Uterine smooth muscle cell (primary cell): ENCODE measurements at places on chromosomes 11 and 22. TPM values are rescaled to one million over a fixed set of nuclear protein-coding genes. Genes with fewer than 3 reads are reported as not detected.

Gene DENND6B
- 1.5 and 2.7 TPM in 2 replicates for total RNA-seq

Gene CHRDL2
- not detected in 2 replicates for total RNA-seq

Gene PATE2
- total RNA-seq: 0.12 and 0.22 TPM in 2 replicates

Gene CSTPP1
- 18.2 and 21.9 TPM in 2 replicates for total RNA-seq

Gene ATP5MG
- 33.1 and 44.1 TPM in 2 replicates for total RNA-seq

Gene GP1BB
- 0.89 and 2.7 TPM in 2 replicates for total RNA-seq

Gene CADM1
- total RNA-seq: 0.66 and 5.5 TPM in 2 replicates

Gene HOATZ
- total RNA-seq: under 0.01 TPM in 1 of 2 replicates, not detected in the other

Gene LINC01488
- total RNA-seq: not detected in 2 replicates

Gene PANX2
- 0.37 and 0.66 TPM in 2 replicates for total RNA-seq

Gene CCDC87
- total RNA-seq: 0.11 and 0.25 TPM in 2 replicates

Gene GUCY1A2
- total RNA-seq: 0.66 and 1.7 TPM in 2 replicates
